ENCODE measurements at places on chromosomes 13 and 19.
A peak's percentile ranks its signal among the peaks of the same experiment; 100 is the strongest.

GRCh38 chr13:112366907-112367646, 9.1 kb upstream of the SPACA7 start:
- DNase-seq = no peak

DNA sequence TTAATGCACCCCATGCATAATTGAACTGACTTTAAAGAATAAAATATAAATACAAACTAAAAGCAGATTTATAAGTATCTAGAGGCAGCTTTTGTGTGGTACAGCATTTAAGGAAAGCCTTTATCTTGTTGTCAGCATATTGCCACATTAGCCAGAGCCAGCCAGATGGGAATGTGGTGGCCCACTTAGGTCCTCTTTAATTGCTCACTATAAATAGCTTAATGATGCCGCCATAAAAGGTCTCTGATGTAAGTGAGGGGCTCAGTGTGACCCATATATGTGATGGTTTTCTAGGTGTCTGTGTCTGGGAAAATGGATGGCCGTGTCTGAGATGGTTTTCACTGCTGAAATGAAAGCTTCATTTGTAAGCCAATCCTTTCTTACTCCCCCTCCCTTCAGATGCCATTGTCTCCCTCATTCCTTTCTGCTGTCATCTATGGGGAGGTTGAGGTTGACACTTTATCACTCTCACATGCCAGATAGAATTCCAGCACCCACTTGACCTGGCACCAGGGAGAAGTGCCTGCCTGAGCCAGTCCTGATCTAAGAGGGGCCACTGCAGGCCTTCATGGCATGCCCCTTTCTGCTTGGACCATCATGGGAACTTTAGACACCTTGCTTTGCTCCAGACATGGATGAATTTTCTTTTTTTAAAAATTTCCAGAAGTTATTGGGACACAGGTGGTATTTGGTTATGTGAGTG, 135.3 kb downstream of the MTUS2 start:
- DNase-seq = no peak

DNA sequence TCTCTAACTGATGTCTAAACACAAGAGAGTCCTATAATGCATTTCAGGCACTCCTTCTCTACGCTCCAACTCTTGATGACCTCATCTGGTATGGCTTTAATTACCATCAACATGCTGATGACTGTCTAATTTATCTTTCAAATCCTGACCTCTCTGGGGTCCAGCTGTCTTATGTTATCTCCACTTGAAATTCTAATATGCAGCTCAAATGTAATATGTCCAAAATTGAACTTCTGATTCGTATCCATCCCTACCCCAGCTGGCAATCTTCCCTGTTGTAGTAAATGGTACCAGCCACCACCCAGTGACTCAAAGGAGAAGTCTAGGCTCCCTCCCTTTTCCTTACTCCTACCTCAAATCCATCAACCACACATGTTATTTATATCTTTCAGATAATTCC, 288.0 kb upstream of the SLC10A2 start:
- no peak for DNase-seq

DNA sequence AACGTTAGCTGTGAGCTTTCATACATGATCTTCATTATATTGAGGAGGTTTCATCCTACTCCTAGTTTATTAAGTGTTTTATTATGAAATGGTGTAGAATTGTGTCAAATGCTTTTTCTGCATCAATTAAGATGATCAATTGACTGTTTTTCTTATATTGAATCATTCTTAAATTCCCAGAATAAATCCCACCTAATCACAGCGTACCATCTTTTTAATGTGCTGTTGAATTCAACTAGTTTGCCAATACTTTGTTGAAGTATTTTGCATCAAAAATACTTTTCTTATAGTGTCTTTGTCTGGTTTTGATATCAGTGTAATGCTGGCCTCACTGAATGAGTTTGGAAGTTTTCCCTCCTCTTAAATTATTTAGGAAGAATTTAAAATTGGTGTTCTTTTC, 138.6 kb upstream of the SGCG start:
- DNase-seq = no peak

GRCh38 chr13:34208336-34208735, 390.4 kb downstream of the RFC3 start:
- no peak for DNase-seq

DNA sequence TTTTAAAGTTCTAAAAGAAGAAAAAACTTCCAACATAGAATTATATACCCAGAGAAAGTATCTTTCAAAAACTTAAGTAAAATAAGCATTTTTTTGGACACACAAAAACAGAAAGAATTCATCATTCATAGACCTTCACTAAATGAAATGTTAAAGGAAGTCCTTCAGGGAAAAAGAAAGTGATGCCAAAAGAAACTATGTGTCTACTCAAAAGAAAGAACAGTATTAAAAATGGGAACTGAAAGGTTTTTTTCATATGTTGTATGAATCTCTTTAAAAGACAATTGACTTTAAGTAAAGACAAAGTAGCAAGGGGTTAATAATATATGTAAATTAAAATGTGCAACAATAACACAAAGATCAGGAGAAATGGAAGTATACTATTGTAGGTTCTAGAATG, 96.5 kb downstream of the DHRS12 start:
- DNase-seq = no peak

DNA sequence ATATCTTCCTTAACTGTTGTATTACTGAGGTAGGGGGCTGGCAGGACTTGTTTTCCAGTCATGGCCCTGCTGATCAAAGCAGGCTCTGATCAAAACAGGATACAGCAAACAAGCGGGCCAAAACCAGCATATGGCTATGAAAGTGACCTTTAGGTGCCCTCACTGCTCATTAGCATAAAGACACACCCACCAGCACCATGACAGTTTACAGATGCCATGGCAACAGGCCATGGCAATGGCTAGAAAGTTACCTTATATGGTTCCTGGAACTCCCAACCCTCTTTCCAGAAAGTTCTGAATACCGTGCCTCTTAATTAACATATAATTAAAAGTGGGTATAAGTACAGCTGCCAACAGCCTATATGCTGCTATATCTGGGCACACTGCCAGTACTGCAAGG, 551.4 kb upstream of the SGCG start:
- no peak for DNase-seq

DNA sequence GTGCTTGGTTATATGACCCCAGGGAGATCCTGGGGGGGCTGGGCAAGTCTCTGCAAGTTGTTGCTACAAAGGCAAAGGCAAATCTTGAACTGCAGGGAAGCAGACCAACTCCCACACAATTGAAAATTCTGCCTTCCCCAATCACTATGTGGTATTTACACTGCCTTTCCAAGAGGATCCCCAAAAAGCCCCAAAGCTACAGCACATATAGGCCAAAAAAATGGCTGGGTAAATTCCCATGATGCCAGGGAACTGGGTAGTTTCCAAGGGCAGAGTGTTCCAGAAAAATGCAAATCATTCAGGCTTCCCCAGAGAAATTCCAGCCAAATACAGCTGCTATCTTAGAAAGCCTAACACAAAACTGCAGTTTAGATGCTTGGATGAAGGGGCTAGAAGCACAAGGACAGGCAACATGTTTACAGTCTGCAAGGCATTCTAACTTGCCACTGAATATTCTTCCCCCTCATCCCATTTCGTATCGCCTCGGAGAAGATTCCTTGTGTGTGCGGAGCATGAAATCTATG, 6.2 kb downstream of the FOXO1 start:
- no peak for DNase-seq

GRCh38 chr13:20118268-20119140, 42.3 kb downstream of the GJA3 start:
- peak; percentile 38 for DNase-seq

DNA sequence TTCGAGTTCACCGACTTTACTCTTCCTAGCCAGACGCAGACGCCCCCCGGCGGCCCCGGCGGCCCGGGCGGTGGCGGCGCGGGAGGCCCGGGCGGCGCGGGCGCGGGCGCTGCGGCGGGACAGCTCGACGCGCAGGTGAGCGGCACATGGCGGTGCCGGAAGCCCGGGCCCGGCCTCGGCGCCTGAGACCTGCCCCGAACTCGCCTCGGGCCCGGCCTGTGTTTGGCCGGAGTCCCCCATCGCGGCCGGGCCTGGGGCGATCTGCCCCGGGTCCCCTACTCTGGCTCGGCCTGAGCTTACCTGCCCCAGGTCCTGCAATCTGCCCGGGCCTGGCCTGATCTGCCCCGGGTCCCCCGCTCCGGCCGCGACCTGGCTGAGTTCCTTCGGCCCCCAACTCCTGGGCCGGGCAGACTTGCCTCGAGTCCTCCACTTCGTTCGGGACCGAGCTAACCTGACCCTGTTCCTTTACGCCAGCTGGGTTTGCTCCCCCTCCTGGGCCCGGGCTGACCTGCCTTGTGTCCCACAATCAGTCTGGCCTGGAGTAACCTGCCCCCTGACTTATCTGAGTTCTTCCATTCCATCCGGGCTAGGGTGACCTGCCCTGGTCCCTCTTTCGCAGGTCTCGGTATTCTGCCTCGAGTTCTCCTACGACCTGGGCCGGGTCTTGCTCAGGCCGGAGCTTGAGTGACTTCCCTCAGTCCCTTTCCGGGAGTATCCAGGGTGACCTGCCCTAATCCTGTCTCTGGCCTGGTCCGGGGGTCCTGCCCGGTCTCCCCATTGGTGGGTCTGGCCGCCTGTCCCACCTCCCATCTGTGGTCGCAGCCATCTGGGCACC, 764 bp downstream of the UPF1 start:
- DNase-seq = no peak

GRCh38 chr19:14072535-14073260, at the start of gene MISP3:
Gene MISP3 (plus strand): TSS chr19:14072786. CDS start chr19:14073310, 524 bp downstream.
- no peak for DNase-seq

GRCh38 chr13:46598140-46598819, 45.3 kb downstream of the LRCH1 start:
- DNase-seq = no peak

GRCh38 chr19:5953680-5954213, 24.2 kb downstream of the RANBP3 start:
- DNase-seq = no peak

- DNase-seq = no peak
Measured at GRCh38 chr19:40143612-40144011, 47.6 kb upstream of the MAP3K10 start.

GRCh38 chr19:44643605-44644401, at the start of gene PVR:
Gene PVR (plus strand): TSS chr19:44643910. CDS start chr19:44644097, 187 bp downstream.
- peak; percentile 55 for DNase-seq

DNA sequence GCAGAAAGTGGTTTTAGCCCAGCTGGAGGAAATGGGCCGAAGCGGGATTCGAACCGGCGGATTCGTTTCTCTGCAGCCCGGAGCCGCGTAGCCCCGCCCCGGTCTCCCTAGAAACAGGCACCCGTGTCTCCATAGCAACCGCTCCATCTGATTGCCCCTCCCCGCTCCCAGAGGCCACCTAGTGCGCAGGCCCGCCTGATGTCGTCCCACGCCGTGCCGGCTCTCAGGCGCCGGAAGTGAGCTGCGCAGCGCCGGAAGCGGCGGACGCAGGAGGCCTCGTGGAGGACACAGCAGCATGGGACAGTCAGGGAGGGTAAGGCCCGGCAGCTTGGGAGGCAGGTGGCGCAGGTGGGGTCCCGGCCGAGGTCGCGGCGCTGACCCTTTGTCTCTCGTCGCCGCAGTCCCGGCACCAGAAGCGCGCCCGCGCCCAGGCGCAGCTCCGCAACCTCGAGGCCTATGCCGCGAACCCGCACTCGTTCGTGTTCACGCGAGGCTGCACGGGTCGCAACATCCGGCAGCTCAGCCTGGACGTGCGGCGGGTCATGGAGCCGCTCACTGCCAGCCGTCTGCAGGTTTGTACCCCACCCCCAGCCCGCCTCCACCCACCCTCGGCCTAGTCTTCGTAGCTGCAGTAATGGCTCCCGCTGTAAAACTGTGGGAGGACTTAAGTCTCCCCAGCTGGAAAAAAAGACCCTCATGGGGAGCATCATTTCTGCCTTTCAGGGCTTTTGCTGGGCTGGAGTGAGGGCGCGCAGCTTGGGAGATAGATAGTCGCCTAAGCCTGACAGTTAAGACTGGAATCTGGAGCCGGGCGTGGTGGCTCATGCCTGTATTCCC, at the start of gene PPAN:
TSS of gene PPAN (plus strand) at position 263 of the 837 bp plus-strand sequence. CDS start at position 296, 33 bp downstream.
- peak; percentile 90 for DNase-seq

GRCh38 chr13:80379245-80379644, 38.3 kb upstream of the SPRY2 start:
- DNase-seq = no peak

GRCh38 chr19:13152974-13153568, 2.9 kb downstream of the IER2 start:
- peak; percentile 91 for DNase-seq

- no peak for DNase-seq
Measured at GRCh38 chr13:80296638-80297037, 44.3 kb downstream of the SPRY2 start.

DNA sequence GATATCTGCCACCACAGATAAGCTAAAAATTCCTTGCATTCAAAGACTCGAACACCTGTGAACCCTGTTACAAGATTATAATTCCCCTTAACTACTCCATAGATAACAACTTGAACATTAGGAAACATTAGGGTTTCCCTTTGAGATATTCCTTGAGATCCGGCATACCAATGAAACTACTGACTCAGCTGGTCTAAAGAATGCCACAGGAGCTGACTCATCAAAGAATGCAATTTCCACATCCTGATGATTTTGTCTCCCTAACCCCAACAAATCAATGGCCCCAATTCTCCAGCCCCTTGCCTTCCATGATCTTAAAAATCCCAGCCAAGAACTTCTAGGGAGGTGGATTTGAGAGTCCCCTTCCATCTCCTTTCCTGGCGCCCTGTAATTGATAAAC, 35.6 kb upstream of the ZNF599 start:
- no peak for DNase-seq

DNA sequence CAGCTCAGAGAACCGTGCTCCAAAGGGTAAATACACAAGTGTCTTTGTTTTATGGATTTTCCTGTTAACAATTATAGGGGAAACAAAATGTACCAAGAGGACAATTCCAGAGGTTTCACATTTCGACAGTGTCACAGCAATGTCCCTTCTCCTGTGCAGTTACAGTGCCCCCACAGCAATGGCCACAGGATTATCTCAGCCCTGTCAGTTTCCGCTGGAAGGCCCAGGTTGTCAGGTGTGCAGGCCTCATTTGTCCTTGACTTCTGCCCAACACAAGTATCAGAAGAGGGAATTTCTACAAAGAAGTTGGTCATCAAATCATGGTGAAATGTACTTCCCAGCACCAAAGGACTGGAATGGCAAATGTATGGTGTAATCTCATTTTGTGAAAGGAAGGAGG, 11.2 kb upstream of the N4BP2L2 start:
- no peak for DNase-seq

DNA sequence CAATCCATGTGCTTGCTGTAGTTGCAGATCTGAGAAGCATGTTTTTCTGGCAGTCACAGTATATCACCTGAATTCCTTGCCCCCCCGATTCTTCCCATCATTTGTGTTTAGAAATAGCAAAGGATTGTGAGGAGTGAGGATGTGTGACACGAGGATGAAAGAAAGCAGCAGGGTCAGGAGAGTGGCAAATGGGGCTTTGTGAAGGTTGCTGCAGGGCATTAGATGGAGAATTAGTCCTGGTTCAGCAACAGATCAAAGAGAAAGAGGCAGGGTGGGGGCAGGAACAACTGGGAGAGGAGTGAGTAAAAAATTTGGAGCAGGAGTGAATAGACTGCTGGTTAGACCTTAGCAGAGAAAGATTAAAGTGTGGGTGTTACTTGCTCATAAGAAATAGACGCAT, 47.7 kb upstream of the TNFSF11 start:
- DNase-seq = no peak

DNA sequence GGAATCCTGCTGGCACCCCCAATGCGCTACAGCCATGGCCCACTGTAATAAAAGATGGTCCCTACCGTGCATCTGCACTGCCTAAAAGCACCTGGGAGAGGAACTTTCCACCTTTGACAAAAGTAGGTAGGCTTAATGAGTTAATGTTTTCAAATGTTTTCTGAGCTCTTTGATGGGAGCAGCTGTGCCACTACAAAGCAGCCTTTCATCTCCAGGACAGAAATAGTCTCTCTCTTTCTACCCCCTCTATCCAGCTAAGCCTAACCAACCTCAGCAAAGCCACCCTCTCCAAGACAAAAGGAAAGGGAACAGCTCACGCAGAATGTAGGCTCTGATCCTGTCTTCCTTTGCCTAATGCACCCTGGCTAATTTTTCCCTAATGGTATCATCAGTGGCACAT, 560.2 kb downstream of the UQCRFS1 start:
- DNase-seq = no peak
